ENCODE measurements at places on chromosomes 3 and 15.

DNA sequence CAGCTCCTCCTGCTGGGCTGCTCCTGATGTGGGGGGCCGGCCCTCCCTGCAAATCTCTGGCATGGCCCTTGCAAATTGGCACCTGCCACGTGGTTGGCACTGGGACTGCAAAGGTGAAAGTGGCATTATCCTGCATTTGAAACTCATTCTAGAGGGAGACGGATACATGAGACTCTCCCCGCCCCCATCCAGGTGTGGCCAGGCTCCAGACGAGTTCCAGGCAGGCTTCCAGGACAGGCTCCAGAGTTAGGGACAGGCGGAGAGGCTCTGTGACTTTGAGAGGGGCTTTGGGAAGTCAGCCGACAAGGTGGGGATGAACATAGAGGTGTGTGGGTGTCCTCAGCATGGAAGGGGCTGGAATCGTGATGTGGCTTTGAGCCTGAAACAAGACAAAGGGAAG lies 178.5 kb downstream of the APBA2 start:
- DNase-seq: no peak
- H3K27me3 ChIP-seq: no peaks in the 10 kb centered on the region
- no peaks in the 10 kb centered on the region for H3K36me3 ChIP-seq
- no peak overlapping the region for H3K27ac ChIP-seq

- peaks cover 2% of the 10 kb centered on the region for H3K36me3 ChIP-seq
- peaks cover 29% of the 10 kb centered on the region for H3K4me1 ChIP-seq
- no peak overlapping the region for H3K27ac ChIP-seq
Observed at GRCh38 chr15:41512940-41513505, 604 bp downstream of the LTK start.

DNA sequence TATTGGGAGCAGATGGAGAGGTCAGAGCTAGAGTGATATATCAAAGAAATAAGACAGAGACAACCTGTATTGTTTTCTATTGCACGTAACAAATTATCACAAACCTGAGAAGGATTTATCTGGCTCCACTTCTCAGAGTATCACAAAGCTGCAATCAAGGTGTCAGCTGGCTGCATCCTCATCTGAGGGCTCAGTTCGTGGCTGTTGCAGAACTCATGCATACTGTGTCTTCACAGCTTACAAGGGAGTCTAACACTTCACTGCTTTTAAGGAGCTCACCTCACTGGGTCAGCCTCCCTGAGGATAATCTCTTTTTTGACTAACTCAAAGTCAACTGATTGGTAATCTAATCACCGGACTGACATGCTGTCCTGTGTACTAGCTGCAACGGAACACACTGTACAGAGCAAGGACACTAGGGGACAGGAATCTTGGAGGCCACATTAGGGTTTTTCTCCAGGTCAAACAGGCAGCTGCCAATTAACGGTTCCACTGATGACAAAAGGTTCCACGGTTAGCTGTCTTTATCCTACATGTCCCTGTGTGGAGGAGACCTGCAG lies 1006.8 kb upstream of the SEMA6D start:
- no peak for DNase-seq
- H3K36me3 ChIP-seq: no peaks in the 10 kb centered on the region
- H3K4me1 ChIP-seq: no peaks in the 10 kb centered on the region
- H3K27me3 ChIP-seq: no peaks in the 10 kb centered on the region

DNA sequence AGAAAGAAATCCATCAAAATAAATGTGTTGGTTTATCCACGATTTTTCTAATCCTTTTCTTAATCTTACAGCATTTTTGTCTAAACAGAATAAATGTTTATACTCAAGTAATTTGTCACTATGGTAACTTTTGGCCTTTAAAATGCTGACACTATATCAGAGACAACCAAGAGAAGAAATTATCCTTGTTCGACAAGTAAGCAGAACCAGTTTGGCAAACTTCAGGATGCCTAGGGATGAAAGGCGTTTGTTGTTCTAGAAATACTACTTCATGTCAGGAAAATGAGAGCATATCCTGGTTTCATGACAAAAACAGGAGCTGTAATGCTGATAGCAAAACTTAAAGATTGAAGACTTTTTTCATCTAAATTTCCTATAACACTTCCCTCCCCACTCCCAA lies 308.0 kb upstream of the ATP11B start:
- no peaks in the 10 kb centered on the region for H3K27me3 ChIP-seq
- H3K36me3 ChIP-seq: no peaks in the 10 kb centered on the region
- no peak for DNase-seq
- no peak overlapping the region for H3K4me3 ChIP-seq
- H3K4me1 ChIP-seq: no peaks in the 10 kb centered on the region

DNA sequence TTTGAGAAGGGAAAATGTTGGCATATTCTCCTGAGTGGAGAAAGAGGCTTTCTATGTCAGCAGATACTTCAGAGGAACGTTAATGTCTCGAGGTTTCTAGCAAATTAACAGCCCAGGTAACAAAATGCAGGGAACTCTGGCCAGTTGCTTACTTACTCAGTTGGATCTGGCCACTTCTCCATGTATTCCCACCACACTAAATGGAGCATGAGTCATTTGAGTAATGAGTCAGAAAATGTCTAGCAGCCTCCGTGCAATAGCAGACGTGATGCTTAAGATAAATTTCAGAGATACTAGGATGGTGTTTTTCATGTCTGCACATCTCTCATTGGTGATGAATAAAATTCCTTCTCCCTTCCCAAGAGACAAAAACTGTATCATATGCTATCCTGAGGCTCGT lies 671.5 kb downstream of the FHIT start:
- no peaks in the 10 kb centered on the region for H3K36me3 ChIP-seq
- H3K4me3 ChIP-seq: no peak overlapping the region
- no peak overlapping the region for H3K27ac ChIP-seq
- H3K27me3 ChIP-seq: no peaks in the 10 kb centered on the region
- H3K4me1 ChIP-seq: no peaks in the 10 kb centered on the region
- no peak for DNase-seq

- H3K4me3 ChIP-seq: no peak overlapping the region
- H3K27ac ChIP-seq: no peak overlapping the region
- H3K4me1 ChIP-seq: no peaks in the 10 kb centered on the region
- no peak for DNase-seq
- no peaks in the 10 kb centered on the region for H3K36me3 ChIP-seq
Observed at GRCh38 chr3:76442374-76442915, 597.5 kb upstream of the ROBO2 start.

GRCh38 chr3:168844472-168844871 lies 748.7 kb upstream of the GOLIM4 start:
- H3K36me3 ChIP-seq: no peaks in the 10 kb centered on the region
- H3K27me3 ChIP-seq: peaks cover 7% of the 10 kb centered on the region
- H3K4me3 ChIP-seq: no peak overlapping the region

- no peaks in the 10 kb centered on the region for H3K27me3 ChIP-seq
- no peaks in the 10 kb centered on the region for H3K36me3 ChIP-seq
- no peak overlapping the region for H3K27ac ChIP-seq
Observed at GRCh38 chr3:65967451-65967850, 71.3 kb downstream of the MAGI1 start.

- peaks cover 29% of the 10 kb centered on the region for H3K36me3 ChIP-seq
- H3K27me3 ChIP-seq: no peaks in the 10 kb centered on the region
- H3K4me3 ChIP-seq: no peak overlapping the region
- no peak overlapping the region for H3K27ac ChIP-seq
Observed at GRCh38 chr3:119664850-119665379, 4.5 kb upstream of the POPDC2 start.

- H3K36me3 ChIP-seq: no peaks in the 10 kb centered on the region
- H3K4me1 ChIP-seq: no peaks in the 10 kb centered on the region
- no peak overlapping the region for H3K27ac ChIP-seq
- no peak overlapping the region for H3K4me3 ChIP-seq
Observed at GRCh38 chr3:111796566-111796965, 62.5 kb upstream of the PHLDB2 start.
